Stimulated activated CD8-positive, alpha-beta memory T cell treated with anti-CD3 and anti-CD28 coated beads, Interleukin-15, amount 100 ng/mL, for 48 hours (primary cell): ENCODE measurements at places on chromosomes 6 and 20.

GRCh38 chr6:227074-227782 is 65.1 kb upstream of the DUSP22 start:
- DNase-seq = no peak

DNA sequence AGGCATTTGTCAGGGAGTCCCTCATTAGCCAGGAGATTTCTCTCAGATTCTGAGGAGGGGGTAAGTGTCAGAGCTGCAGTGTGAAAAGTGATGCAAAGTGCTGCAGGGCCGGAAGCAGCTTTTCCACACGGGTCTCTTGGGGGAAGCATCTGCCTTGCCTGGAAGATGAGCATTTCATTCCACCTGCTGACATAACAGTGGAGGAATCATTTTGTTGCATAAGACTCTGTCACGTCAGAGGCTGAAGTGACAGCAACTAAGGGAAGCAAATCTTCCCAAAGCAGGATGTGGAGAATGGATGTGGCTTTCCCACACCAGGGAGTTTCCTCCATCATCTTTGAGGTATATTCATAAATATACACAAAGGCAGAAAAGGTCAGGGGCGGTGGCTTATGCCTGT is 22.8 kb downstream of the DCBLD1 start:
- no peak for DNase-seq

GRCh38 chr6:91667596-91667995 is 1080.7 kb upstream of the MAP3K7 start:
- DNase-seq = no peak

- DNase-seq = no peak
Observed at GRCh38 chr20:2385496-2385895, 4.8 kb downstream of the TGM6 start.

- no peak for DNase-seq
Observed at GRCh38 chr20:46347841-46348803, 39.8 kb upstream of the CDH22 start.
